CD4-positive, alpha-beta T cell treated with Interferon alpha-2 for 1 hour (primary cell): ENCODE measurements at places on chromosomes 16 and 17.

GRCh38 chr17:79609673-79610645, 892 bp downstream of the RBFOX3 start:
- DNase-seq, result no peak

DNA sequence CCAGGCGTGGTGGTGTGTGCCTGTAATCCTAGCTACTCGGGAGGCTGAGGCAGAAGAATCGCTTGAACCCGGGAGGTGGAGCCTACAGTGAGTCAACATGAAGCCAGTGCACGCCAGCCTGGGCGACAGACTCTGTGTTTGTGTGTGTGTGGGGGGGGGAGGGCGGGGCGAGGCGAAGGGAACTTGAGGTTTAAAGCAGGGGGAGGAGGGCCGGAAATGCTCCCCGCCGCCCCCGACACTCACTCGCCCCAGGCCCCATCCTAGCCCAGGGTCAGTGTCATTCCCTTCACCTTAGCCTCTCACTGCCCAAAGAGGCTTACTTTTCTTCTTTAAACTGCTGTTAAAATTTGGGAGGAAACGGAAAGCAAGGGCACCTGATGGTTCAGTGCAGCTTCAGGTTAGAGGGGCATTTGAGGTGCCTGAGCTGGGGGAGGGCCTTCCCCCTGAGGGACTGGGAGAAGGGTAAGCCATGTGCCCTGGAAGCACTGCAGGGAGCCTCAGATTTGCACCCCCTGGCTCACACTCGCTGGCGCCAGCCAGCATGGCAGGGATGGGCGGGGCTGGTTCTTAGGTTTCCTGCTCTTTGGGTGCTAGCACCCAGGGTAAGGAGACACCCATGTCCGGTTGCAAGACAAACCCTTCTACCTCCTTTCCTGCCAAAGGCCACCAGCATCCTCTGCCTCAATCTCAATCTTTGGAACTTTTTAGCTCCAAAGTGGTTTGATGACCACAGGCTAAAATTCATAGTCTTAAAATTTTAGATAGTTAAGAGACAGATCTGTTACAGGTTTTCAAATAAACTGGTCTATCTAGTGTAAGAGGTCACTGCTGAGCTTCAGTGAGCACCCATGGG, 2.2 kb upstream of the LIMD2 start:
- DNase-seq, result peak; percentile 82

DNA sequence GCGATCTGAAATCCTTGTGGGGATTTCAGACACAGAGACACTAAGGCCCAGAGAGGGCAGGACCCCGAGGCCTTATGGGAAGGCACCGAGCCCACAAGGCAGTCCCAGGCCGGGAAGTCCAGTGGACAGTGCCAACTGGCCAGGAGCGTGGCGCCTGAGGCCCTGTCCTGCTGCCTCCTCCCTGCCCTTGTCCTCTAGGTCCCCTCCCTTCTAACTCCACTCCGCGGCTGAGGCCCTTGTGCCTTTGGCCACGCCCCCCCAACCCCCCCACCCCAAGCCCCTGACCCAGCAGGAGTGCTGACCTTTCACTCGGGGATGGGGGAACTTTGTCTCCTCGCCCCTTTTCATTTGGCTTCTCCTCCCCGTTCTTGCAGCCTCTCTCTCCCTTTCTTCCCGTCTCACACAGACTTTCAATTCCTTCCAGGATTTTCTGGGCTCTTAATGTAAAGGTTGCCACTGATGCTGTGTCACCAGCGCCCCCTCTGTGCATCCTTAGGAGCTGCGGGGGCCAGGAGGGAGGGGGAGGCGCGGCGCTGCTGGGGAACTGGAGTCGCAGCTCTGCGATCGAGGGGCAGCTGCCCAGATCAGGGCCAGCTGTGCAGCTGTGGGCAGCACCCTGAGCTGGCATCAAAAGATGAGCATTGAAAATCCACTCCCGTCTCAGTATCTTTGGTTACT, 29.1 kb downstream of the CRHR1 start:
- no peak for DNase-seq

DNA sequence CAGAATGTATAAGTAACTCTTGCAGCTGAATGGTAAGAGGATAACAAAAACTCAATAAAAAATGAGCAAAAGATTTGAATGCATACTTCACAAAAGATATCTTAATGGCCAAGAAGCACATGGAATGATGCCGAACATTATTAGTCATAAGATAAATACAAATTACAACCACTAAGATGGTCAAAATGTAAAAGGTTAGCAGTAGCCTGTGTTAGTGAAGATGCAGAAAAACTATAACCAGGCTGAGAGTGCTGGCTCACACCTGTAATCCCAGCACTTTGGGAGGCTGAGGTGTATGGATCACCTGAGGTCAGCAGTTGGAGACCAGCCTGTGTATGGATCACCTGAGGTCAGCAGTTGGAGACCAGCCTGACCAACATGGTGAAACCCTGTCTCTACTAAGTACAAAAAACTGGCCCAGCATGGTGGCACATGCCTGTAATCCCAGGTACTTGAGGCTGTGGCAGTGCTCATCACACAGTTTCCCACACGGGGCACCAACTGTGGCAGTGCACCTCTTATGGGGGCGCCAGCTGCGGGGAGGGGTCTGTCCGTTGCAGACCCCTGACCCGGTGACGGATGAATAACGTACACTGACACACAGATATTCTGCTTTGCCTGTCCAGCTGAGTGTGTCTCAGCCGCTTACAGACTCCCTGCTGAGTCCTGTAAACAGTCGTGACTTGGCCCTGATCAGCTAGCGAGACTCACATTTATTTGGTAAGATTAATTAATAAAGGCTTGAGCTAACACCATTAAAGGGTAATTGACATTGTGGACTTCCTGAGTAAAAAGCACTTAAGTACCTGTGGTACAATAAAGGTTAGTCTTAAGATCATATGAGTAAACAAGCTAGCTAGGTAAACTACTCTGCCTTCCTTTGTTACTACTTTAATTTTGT, 45.7 kb upstream of the FAM20A start:
- no peak for DNase-seq

GRCh38 chr17:82685291-82685690, 13.2 kb downstream of the RAB40B start:
- DNase-seq, result no peak

- no peak for DNase-seq
These were observed 32.7 kb upstream of the FOXF1 start for GRCh38 chr16:86477642-86478041.

- no peak for DNase-seq
These were observed 11.0 kb upstream of the KRT19 start for GRCh38 chr17:41539071-41539492.

DNA sequence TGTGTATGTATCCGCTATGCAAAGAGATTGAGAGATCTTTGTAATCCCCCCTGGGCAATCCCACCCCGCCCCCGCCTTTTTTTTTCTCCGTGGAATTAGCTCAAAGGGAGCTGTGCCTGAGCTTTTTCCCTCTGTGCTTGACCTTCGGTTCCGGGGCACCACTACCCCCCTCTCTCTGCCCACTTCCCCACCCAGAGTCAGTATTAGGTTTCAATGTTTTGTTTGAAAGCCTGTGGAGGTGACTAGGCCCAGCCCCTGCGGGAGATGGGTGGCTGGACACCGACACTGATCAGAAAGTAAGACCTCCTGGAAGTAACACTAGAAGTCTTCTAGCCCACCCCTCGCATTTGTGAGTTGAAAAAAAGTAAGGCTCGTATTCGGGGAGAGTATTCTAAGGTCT, 7.0 kb downstream of the CBLN1 start:
- DNase-seq, result no peak

- DNase-seq, result no peak
These were observed 88.3 kb upstream of the CCL1 start for GRCh38 chr17:34451313-34451712.

DNA sequence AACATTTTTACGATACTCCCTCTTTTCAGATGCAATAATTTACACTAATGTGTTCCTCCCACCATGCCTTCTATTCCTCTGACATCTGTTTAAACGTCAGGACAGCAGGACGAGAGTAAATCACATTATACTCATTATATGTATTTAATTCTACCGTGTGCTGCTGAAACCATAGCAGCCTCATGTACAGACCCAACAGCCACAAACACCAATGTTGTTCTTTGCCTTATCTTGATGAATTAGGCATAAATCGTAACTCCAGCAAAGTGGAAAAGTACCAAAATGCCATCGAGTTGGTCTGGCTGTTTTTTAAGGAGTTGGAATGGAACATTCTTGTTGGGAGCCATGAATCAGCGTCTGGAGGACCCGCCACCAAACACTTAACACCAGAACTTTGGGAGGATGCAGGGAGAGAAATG, 82.9 kb upstream of the FOXF1 start:
- no peak for DNase-seq

DNA sequence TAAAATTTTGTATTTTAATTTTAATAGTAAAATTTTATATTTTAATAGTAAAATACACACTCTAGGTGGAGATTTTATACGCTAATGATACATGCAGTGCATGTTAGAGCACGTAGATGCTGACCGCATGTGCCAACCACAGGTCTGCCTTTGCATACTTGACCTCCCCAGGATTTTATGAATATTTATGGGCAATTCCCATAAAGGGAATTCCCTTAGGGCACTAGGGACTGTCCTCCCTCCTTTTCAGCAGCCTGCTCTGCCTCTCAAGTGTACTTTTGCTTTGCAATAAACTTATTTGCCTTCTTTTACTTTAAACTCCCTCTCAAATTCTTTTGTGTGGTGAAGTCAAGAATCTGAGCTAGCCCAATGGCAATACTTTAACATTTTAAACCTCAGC, 217.7 kb upstream of the CDH8 start:
- DNase-seq, result no peak

DNA sequence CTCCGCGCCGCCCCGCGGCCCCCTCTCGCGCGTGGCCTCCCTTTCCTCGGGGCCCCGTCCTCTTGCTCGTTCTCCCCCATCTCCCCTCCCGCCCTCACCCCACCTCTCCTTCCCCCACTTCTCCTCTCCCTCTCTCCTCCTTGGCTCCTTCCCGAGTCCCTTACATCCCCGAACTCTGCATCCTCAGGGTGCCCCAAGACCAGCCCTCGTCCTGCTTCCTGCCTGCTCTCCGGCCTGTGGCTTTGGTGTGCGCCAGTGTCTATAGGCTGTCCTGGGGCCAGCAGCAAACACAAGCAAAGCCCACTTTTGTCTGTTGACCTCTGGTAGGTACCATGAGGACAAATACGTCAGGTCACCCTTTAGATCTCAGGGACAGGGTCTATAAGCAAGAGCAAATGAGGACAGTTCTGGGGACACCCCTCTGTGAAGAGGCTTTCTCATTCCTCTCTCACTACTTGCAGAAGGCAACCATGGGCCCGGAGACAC, 284 bp upstream of the COPZ2 start:
- DNase-seq, result no peak

DNA sequence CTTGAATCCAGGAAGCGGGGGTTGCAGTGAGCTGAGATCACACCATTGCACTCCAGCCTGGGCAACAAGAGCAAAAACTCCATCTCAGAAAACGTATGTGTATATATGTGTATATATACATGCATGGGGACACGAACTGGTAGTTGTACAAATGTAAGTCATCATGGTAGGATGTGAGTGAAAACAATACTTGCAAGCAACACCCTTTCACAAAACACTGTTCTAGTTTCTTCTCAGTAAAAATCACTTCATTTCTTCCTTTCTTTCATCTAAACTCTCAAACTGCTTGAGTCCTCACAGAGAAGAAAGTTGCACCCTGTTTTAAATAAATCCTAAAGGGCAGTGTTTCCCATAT, 51.8 kb downstream of the METTL16 start:
- no peak for DNase-seq

DNA sequence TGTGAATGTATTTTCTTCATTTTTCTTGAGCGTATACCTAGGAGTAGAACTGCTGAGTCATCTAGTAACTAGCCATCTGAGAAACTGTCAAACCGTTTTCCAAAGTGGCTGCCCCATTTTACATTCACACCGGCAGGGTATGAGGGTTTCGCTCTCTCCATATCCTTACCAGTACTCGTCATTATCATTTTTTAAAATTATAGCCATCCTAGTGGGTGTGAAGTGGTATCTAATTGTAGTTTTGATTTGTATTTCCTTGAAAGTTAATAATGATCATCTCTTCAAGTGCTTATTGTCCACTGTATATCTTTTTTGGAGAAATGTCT, 6.0 kb downstream of the RNF157 start:
- DNase-seq, result no peak

DNA sequence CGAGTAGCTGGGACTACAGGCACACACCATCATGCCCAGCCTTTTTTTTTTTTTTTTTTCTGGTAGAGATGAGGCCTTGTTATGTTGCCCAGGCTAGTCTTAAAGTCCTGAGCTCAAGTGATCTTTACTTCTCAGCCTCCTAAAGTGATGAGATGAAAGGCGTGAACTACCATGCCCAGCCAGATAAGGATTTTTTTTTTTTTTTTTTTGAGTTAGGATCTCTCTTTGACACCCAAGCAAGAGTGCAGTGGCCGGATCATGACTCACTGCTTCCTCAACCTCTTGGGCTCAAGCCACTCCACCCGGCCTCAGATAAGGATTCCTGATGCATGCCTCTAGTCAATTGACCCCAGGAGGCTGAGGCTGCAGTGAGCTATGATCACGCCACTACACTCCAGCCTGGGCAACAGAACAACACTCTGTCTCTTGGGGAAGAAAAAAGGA, 11.2 kb upstream of the PLEKHG4 start:
- DNase-seq, result no peak

DNA sequence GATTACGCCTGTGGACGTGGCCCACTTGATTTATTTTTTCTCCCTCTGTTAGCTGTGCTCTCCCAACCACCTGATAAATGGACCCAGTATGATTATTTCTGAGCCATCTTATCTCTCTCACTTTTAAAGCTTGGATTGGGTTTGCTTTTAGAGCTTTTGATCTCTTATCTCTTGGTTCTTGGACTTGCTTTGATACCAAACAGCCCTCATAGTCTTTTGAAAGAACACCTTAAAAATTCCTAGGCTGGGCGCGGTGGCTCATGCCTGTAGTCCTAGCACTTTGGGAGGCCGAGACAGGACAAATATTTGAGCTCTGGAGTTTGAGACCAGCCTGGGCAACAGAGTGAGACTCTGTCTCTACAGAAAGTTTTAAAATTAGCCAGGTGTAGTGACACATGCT, 25.8 kb downstream of the SMTNL2 start:
- no peak for DNase-seq

DNA sequence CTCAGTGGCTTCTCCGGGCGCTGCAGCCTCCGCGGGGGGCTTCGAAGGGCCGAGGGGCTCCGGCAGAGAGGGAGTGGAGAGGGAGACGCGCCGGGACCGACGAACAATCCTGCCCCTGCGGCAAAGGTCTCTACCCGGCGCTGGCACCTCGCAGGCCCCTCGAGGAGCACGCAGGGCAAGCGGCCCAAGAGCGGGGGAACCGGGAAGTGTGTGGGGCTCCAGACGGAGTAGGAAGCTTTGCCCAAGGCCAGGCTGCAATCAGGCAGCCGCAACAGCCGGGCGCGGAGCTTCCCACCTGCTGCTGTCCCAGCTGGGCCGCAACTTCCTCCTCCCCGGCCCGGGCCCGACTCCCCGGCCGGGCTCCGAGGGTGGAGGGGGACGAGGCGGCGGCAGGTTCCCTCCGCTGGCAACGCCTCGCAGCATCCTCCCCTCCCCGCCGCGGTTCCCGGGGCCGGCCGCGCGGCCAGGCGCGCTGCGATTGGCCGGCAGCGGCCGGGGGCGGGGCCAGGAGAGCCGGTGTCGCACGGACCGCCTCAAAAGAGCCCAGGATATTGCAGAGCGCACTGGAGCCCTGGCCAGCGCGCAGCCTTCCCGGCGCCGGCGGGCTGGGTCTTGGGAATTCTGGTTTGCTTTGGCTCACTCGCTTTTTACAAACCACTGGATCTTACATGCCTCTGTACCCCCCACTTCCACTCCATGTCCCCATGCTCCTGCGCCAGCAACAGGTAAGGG, at the start of gene KCNJ2:
Gene KCNJ2, plus strand, starts transcription at position 556 of the 732 bp plus-strand sequence. CDS start 5,508 bp downstream, outside the sequence.
- DNase-seq, result peak; percentile 53

- DNase-seq, result no peak
These were observed 23.0 kb downstream of the VAC14 start for GRCh38 chr16:70777973-70778406.
